T-helper 1 cell treated with Interleukin-12 subunit alpha and Interleukin-12 subunit beta and Interleukin-4 antibody, amounts not matched to agents 30 ng/mL and 1 ng/mL, for 36 hours (primary cell): ENCODE measurements at places on chromosomes 11 and 22. TPM values are rescaled to one million over a fixed set of nuclear protein-coding genes. Genes with fewer than 3 reads are reported as not detected.

The SAA4 gene
- total RNA-seq: not detected in 2 replicates

The APOA5 gene
- not detected in 2 replicates for total RNA-seq

The HBD gene
- not detected in 2 replicates for total RNA-seq

The TEF gene
- 3.8 and 4.4 TPM in 2 replicates for total RNA-seq

The TSSK2 gene
- total RNA-seq: not detected in 2 replicates

The OLFML1 gene
- total RNA-seq: not detected in 2 replicates

The GDPD4 gene
- not detected in 2 replicates for total RNA-seq
